ENCODE measurements at places on chromosomes 6 and 20.

- no peak for DNase-seq
Measured at GRCh38 chr6:131877999-131878789, 70.4 kb downstream of the ENPP1 start.

GRCh38 chr20:42338294-42339201 is 720.4 kb upstream of the CHD6 start:
- no peak for DNase-seq

GRCh38 chr6:100880149-100880852 is 828 bp downstream of the ASCC3 start:
- DNase-seq = no peak

DNA sequence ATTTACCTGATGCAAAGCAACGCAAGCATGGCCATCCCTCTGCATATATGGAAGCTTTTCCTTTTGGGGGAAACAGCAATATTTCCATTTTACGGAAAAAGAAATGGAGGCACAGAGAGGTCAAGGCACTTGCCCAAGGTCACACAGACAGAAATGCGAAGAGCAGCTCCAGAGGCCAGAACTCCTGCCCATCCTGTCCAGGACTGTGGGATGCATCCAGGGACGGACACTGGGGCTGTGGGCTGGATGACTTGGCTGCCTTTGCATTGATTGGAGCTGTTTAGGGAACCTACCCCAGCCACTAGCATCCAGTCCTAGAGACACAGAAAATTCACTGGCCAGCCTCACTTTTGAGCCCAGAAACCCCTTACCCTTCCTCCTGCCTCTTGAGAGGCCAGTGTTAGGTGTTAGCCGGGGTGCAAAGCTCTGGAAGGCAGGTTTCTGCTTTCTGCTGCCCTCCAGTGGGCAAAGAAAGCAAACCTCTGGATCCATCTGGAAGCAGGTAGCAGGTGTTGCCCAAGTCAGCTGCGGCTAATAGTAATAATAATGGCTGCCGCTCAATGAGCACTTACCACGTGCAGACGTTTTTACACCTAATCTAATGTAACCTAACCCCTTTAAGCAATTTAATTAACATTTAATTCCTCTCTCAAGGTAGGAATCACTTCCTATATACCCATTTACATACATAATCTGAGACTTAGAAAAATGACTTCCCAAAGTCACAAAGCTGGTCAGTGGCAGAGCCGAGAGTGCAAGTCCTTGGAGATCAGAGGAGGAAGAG is 31.7 kb upstream of the CCN5 start:
- DNase-seq = peak; percentile 36

All from NCI-H1694 treated with DMSO at 0.1 percent for 48 hours (cell line).